T-cell (primary cell): ENCODE measurements at places on chromosomes 6 and 20.
A peak's percentile ranks its signal among the peaks of the same experiment; 100 is the strongest.

GRCh38 chr20:31595654-31596411 is 9.3 kb upstream of the ID1 start:
- H3K27ac ChIP-seq = no peak overlapping the region
- H3K36me3 ChIP-seq = no peaks in the 10 kb centered on the region
- H3K4me3 ChIP-seq = no peak overlapping the region
- no peak for DNase-seq
- no peaks in the 10 kb centered on the region for H3K4me1 ChIP-seq
- no peaks in the 10 kb centered on the region for H3K27me3 ChIP-seq

- H3K36me3 ChIP-seq = no peaks in the 10 kb centered on the region
- H3K27ac ChIP-seq = peak overlapping the region; percentile 69
- peaks cover 15% of the 10 kb centered on the region for H3K4me1 ChIP-seq
- no peak for DNase-seq
Measured at GRCh38 chr6:119350952-119351372, 1.4 kb upstream of the MAN1A1 start.

- H3K36me3 ChIP-seq = no peaks in the 10 kb centered on the region
- no peak overlapping the region for H3K4me3 ChIP-seq
- peaks cover 6% of the 10 kb centered on the region for H3K4me1 ChIP-seq
- DNase-seq = no peak
- no peaks in the 10 kb centered on the region for H3K27me3 ChIP-seq
Measured at GRCh38 chr6:163463795-163464194, 49.3 kb downstream of the QKI start.

DNA sequence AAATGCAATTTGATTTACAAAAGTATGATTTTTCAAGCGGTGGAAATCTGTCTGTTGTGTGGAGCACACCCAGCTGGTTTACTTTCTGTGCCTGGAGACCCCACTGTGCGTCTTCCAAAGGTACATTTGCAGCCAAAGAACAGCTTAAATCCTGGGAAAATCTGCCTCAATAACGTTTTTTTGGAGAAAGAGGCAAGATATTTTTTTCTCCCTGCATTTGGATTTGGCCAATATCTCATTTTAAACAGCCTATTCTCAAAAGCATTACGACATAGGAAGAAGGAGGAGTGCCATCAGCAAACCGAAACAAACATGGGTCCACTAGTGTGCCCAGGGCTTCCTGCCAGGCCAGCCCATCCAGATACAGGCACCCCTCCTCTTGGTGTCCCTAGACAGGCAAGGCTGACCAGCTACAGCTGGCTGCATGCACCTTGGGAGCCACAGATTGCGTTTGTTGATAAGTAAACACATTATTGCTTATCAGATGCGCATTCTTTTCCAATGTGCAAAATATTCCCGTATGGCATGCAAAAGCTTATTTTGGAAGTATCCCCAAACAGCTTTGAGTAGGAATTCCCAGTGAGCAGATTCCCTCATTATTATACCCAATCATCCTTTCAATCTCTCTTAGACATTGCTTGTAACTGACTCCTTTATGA is 184.5 kb upstream of the MARCKS start:
- H3K4me3 ChIP-seq = no peak overlapping the region
- H3K4me1 ChIP-seq = no peaks in the 10 kb centered on the region

DNA sequence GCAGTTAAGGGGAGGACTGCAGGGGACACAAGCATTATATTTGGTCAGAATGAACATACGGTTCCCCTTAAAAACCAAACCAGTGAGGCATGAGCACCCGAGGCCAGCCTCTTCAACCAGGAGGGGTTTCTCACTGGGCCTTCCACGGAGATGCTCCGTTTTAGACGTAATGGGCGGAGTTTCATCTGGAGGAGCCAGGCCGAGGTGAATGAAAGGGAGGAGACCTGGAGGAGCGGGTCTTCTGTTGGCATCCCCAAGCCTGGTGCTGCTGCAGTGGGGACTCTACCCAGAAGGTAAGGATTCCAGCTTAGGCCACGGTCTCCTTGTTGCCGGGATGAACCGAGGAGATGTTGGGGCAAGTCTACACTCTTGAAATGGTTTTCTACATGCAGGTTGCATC is 47.4 kb downstream of the ADNP start:
- no peaks in the 10 kb centered on the region for H3K27me3 ChIP-seq
- no peaks in the 10 kb centered on the region for H3K36me3 ChIP-seq
- no peak overlapping the region for H3K4me3 ChIP-seq
- no peaks in the 10 kb centered on the region for H3K4me1 ChIP-seq
- no peak for DNase-seq
- no peak overlapping the region for H3K27ac ChIP-seq

- H3K27ac ChIP-seq = no peak overlapping the region
- no peak for DNase-seq
- H3K4me3 ChIP-seq = no peak overlapping the region
Measured at GRCh38 chr6:6748001-6748400, 159.5 kb downstream of the LY86 start.

GRCh38 chr20:56842056-56842455 is 212.9 kb downstream of the TFAP2C start:
- H3K27me3 ChIP-seq = peaks cover 16% of the 10 kb centered on the region
- no peaks in the 10 kb centered on the region for H3K4me1 ChIP-seq
- no peak overlapping the region for H3K27ac ChIP-seq
- no peak overlapping the region for H3K4me3 ChIP-seq
- DNase-seq = no peak

GRCh38 chr6:25326126-25326525 is 47.0 kb downstream of the CARMIL1 start:
- no peak for DNase-seq
- no peak overlapping the region for H3K4me3 ChIP-seq
- no peaks in the 10 kb centered on the region for H3K36me3 ChIP-seq
- H3K27ac ChIP-seq = no peak overlapping the region
- no peaks in the 10 kb centered on the region for H3K27me3 ChIP-seq
